ENCODE measurements at places on chromosomes 4 and X.

DNA sequence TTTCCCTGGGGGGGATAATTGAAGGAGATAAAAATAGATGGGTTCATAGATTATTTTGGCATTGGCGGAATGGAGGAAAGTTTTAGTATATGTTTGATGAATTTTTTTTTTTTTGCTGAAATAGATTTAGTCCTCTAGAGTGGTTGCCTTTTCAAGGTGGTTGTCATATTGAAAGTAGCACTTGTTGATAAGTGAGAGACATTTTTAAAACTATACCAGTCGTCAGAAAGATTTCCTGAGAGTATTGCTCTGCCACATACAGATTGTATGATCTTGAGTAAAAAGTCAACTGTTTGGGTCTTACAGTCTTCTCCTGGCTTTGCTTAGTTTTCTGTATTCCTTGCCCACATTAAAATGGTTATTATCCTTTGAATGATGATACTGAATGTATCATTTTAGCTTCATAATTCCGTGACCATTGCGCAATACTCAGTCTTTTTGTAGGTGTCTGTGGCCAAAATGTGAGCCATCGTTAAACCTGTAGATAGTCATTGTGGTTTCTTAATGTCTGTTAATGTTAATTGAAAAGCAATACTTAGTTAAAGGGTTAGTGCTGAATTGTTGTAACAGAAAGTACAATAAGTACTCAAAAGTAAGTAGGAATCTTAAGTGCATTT lies 7.1 kb downstream of the SMARCAD1 start:
- no peak for DNase-seq

DNA sequence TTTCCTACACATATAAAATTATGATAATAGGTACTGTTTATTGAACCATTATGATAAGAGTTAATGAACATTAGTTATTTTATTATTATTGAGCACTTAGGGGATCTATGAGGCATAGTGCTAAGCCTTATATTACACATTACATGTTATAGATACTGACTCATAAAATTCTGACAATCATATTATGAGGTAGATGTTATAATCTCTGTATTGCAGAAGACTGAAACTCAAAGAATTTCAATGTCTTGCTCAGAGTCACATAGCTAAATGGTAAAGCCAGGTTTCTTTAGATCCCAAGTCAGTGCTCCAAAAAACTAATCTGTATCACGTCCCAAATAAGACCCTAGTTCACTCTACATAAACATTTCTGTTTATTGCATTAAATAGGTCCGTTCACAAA lies 207.2 kb upstream of the CNKSR2 start:
- DNase-seq: no peak

DNA sequence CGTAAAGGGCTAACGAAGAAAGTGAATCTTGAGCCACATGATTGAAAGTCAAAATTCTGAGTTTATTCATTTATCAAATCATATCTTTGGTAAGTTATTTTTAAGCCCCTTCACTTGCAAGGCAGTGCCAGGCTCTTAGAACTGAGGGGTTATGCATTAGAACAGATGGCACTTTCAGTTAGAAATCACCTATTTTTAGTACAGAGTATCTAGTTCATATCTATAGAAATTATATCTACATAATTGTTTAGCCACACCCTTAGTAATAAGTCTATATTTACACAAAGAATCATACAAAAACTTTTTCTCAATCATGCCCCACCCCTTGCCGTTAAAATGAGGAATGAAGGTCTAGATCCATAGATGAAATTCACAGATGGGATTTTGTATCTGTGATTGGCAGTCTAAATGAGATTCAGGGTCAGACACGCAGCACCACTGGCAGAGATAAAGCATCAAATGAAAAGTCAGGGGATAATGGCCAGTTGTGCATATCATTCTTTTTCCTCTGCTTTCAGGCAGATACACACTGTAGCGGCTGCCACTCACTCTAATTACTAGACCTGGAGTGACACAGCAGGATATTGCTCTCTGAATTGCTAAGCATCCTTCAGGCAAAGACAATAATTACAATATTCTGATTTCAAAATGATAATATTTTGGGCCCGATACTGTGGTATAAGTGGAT lies 440.5 kb downstream of the MAPK10 start:
- DNase-seq: no peak

GRCh38 chr4:149121023-149121404 lies 678.8 kb upstream of the NR3C2 start:
- no peak for DNase-seq

GRCh38 chr4:184506527-184507121 lies 32.3 kb upstream of the IRF2 start:
- DNase-seq: no peak

GRCh38 chr4:147479786-147480185 lies 1.1 kb upstream of the EDNRA start:
- no peak for DNase-seq

DNA sequence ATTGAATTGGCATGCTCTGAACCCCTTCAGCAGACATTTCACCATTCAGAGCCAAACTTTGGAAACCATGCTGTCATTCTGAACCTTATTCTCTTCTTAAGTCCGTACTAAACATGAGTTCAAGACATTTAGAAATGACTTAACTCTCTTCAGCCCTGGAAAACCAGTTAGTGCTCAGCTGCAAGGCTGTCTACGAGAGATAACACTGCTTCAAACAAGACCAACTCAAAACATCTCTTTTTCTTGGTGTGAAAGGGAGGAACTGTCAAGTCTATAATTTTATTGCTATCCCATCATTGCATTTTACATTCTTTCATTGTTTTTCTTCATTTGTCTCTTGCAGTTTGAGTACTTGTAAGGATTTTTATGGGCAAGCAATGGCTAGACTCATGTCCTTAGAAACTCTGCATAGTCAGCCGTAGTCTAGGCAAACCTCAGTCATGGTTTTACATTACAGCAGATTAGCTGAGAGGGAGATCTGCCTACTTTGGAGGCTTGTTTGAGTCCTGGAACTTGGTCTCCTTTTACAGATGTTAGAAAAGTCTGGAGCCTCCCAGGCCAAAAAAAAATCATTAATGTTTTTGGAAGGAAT lies 120.6 kb upstream of the JADE1 start:
- no peak for DNase-seq

GRCh38 chrX:55619547-55619946 lies 3.7 kb upstream of the FOXR2 start:
- DNase-seq: no peak

Data from stimulated activated CD8-positive, alpha-beta memory T cell treated with anti-CD3 and anti-CD28 coated beads, Interleukin-4, amount 100 ng/mL, for 1 hour (primary cell).